Epithelial cell of esophagus (primary cell): ENCODE measurements at places on chromosomes 13 and 19.
A peak's percentile ranks its signal among the peaks of the same experiment; 100 is the strongest.

GRCh38 chr19:14091813-14092462 is 1.4 kb upstream of the SAMD1 start:
- no peak for DNase-seq

- DNase-seq, result no peak
These were observed 11.6 kb downstream of the ZNF578 start for GRCh38 chr19:52464798-52465470.

DNA sequence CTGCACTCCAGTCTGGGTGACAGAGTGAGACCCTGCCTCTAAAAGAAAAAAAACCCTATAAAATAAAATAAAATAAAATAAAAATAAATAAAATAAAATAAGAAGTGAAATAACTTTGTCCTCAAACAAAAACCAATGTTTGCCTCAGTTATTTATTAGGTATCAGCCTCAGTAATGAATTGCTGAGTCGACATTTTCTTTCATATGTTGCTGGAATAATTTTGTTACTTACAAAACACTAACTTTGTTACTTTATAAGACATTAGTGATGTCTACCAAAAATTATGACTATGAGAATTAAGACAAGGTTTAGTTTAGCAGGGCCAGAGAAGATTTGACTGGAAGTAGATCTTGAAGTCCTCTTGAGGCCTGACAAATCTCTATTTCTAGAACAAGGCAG is 2074.5 kb upstream of the PCDH20 start:
- DNase-seq, result no peak

- no peak for DNase-seq
These were observed 484.5 kb downstream of the SLITRK6 start for GRCh38 chr13:85314686-85315085.

DNA sequence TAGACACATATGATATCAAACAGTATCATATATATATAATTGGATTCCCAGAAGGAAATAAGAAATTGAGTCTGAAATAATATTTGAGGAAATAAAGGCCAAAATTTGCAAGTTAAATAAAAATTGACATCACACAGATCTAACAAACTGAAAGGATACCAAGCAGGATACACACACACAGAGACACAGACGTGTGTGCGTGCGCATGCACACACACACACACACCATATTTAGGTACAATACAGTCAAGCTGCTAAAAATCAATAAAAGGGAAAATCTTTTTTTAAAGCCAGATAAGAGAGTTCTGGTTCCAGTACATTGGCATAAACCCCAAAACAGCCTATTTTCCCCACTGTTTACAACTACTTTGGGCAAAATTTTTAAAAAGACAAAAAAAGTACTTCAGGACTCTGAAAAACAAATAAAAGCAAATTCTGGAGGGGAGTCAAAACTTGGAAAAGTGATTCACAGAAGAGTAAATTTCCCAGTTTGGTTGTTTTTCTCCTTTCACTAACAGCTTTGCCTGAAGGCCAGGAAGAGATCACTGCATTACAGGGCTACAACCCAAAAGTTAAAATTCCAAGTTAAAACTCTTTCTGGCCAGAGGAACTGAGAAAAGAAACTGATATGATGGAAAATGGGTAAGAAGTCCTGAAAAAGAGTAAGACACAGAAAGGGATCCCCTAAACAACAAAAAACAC is 16.2 kb downstream of the MYCBP2 start:
- no peak for DNase-seq

DNA sequence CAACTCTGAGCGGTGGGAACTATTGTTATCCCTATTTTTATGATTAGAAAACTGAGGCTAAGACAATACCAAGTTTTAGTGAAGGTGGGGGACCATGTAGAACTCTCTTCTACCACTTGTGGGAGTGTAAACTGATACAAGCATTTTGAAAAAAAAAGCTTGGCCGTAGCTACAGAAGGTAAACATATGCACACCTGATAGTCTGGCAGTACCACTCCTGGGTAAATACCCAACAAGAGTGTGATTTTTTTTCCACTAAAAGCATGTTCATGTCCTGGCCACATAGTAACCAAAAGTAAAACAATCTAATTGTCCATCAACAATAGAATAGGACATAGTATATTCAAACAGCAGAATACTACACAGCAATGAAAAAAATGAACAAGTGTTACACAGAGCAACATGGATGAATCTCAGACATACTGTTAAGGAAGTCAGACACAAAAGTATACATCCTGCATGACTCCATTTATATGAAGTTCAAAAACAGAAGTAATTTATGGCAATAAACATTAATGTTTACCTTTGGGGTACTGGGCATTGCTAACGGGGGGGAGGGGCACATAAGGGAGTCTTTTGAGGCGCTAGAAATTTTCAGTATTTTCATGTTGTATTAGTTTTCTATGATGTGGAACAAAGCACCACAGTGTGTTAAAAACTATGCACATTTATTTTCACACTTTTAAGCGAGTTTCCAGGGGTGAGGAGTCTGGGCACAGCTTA is 6.4 kb upstream of the SPATA13 start:
- no peak for DNase-seq

GRCh38 chr13:97077341-97077740 is 83.1 kb upstream of the OXGR1 start:
- DNase-seq, result no peak

DNA sequence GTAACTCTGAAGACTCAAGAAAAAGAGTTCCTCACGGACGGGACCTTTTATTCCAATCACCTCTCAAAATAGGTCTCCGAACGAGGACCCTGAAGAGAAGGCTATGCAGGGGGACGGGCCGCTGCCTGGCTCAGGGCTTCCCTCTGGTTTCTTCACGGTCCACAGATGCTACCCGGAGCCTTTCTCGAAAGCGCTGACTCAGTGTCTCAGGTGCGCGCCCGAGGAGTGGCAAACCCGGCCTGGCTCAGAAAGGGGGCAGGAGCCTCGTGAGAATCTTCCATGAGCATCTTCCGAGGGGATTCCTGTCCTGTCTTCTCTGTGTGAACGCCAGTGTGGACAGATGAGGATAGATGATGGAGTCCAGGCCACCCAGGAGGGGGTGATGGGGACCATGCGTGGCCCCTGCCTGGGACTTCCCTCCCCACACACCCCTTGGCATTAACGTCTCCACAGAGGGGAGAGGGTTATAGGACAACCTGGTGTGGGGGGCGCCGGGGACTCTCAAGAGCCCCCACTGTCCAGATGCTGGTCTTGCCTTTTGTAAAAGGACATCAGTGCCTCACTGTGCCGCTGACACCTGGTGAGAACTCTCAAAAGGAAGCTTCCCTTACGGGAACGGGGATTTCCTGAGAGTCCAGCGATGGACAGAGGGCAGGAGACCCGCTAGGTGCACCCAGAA is 16.5 kb downstream of the LSM4 start:
- no peak for DNase-seq

DNA sequence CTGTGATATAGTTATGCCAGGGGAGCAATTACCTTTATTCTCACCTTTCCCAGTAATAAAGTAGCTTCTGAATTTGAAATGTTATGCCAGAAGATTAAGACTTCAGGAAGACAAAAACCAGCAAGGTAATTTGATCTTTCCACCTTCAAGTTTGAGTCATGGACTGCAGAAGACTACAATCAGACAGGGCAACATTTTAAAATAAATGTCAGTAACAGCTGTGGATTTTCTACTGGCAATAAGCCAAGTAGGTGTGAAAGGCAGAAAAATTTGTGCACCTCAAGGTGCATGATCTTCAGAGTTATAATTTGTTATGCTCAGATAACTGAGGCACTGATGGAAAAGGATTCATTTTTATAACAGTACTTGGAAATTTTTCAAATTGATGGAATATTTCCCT is 54.9 kb downstream of the SLITRK1 start:
- DNase-seq, result peak; percentile 33

DNA sequence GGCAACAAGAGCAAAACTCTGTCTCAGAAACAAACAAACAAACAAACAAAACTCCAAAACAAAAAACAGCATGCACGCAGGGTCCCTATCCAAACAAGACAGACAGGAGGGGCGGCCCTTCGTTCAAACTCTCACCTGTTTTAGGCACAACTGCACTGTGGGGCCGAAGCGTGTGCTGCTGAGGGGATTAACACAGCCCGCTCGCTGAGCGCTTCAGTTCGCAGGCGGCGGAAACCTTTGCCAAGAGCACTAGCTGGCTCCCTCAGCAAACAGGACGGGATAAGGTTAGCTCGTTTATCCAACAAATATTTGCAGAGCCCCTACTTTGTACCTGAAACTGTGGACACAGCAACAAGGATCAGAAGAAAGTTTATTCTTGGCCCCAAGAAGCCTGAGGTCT is 1.6 kb upstream of the ADPRHL1 start:
- DNase-seq, result no peak

DNA sequence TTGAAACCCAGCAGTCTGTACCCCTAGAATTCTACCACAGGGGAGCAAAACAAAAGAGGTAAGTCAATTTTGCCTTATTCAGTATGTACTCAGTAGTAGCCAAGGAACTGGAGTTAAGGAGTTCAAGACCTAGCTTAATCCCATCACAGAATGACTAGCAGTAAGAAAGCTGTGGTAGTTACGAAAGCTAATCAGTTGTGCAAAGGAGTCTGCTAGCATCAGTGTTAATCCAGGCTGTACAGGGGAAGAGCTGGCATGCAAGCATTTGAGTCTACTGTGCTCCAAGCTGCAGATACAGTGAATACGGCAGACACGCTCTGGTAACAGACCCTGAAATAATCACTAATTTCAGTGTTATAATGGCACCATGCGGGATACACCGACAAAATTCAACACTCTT is 4.7 kb downstream of the DNMT1 start:
- DNase-seq, result no peak

DNA sequence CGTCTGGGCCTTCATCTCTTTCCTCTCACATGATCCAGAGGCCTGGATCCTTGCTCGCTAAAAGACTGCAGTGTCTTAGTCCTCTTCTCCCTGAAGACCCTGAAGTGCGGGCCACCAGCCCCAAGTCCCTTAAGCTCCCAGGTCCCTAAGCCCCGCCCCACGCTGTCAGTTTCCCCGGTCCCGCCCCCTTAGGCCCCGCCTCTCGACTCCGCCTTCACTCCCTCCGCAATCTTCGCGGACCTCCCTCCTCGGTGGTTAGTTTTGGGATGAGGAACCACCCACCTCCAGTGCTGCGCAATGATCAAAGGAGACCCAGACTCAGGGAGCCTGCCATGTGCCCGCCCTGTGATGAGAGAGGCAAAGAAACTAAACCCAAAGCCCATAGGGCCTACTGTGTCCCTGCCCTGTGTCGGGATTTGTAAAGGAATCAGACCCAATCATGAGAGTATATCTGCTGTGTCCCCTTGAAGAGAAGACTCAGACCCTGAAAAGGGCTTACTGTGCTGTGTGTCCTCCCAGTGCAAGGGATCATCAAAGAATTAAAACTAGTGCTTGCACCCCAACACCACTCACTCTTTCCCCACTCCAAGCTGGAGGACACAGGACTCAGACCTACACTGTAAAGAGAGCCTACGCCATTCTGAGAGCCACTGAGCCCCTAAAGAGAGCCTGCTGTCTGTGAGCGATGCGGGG is 3.0 kb upstream of the COX6B1 start:
- peak; percentile 66 for DNase-seq

GRCh38 chr13:75170311-75170710 is 311.7 kb downstream of the TBC1D4 start:
- no peak for DNase-seq

DNA sequence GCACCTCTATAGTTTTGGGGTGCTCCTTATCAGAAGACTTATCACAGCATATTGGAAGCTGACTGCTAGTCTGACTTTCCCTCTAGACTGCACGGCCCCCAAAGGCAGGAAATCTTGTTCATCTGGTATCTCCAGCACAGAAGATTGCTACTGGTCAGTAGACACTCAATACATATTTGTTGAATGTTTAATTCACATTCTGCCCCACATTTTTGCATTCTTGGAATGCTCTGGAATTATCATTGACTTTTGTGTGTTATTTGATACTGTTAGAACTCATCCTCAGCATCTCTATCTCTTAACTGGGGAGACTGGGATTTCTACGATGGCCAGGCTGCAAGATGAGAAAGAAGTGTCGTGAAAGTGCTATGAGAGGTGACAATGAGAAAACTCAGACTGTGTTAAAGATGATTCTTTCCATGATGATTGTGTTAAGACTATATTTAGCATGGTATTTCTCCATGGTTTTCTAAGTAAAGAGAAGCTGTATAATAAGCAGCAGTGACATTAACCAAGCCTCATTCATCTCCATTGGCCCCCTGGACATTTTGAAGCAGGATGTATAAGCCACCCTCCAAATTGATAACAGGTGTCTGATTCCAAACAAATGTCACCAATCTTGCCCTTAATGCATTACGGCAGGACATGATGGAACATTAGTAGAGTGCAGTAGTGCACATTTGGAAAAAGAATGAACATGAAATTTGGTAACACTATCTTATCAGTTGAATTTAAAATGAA is 440.9 kb downstream of the RFC3 start:
- DNase-seq, result no peak

GRCh38 chr13:48575031-48575430 is 42.2 kb upstream of the RCBTB2 start:
- DNase-seq, result peak; percentile 40

- no peak for DNase-seq
These were observed 30.7 kb downstream of the CEACAM1 start for GRCh38 chr19:42497492-42498168.

- peak; percentile 8 for DNase-seq
These were observed 31.2 kb upstream of the KLF2 start for GRCh38 chr19:16293118-16294091.

DNA sequence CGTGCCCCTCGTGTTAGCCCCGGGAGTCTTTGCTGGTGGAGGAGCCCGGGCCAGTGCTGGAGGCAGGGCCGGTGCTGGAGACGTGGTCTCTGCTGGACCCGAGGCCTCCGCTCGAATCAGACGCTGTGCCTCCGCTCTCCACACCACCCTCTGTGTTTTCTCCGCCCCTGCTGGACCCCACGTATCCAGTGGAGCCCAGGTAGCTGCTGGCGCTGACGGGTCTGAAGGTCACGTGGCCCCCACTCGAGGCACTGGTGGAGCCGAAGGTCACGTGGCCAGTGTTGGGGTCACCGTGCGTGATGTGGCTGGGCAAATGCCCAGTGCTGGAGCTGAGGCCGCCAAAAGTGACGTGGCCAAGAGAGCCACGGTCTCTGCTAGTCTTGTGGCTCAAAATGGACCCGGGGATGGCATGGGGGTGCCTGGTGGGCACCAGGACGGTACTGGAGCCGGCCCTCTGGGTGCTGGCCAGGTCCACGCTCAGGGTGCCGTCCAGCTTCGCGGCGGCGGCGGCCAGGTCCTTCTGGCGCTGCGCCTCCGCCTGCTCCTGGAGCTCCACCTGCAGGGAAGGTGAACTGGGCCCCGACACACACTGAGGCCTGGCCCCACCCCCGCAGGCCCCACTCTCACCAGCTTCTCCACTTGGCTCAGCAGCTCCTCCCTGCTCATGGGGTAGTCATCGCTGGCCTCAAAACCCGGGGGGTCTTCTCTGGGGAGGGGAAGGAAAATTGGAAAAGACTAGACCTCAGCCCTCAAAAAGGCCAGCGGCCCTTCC is 27.3 kb downstream of the ZNF114 start:
- no peak for DNase-seq
